Activated CD4-positive, alpha-beta T cell treated with anti-CD3 and anti-CD28 coated beads for 24 hours (primary cell): ENCODE measurements at places on chromosomes 3 and 15.

GRCh38 chr3:186264608-186265400 lies 97.2 kb downstream of the DGKG start:
- DNase-seq: no peak

DNA sequence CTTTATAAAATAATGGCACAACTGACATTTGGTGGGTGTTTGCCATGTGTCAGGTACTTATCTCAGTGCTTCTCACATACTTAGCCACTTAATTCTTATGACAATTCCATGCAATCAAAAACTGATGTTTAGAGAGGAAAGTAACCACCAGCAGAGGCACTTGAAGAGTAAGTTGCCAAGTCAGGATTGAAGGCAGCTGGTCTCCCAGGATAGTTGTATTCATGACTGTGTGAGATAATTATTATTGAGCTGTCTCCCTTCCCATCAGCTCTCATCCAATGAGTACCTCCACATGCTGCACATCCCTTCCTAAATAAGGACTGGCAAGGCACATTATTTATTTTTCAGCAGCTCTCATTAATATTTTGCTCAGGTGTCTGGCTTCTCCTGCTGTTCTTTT lies 4.8 kb downstream of the VEPH1 start:
- DNase-seq: no peak

DNA sequence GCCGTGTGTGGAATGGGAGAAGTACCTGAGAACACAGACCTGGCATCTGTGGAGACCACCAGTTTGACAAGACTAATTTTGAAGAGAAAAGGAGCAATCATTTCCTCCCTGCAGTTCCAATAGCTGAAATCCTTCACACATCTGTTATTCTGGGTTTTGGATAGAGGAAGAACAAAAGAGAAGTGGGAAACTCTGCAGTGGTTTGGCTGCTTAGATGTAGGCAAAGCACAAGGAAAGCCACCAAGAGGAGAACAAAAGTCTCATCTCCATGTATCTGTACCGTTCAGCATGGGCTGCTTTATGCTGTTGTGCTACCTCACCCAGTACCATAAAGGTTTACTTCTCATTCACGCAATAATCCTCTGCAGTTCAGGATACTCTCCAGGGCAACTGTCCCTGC lies 153.1 kb upstream of the COL8A1 start:
- no peak for DNase-seq

- DNase-seq: no peak
These were observed 114.7 kb downstream of the ETFA start for GRCh38 chr15:76196269-76197231.

DNA sequence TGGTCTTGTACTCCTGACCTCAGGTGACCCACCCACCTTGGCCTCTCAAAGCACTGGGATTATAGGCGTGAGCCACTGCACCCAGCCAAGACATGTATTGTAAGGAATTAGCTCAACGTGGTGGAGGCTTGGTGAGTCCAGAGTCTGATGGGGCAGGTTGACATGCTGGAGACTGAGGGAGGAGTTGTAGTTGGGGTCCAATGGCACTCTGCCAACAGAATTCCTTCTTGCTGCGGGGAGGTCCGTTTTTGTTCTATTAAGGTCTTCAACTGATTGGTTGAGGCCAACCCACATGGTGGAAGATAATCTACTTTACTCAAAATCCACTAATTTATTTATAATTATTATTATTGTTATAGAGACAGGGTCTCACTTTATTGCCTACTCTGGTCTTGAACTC lies 30.1 kb downstream of the PLA2G4D start:
- no peak for DNase-seq
